ENCODE measurements at places on chromosomes 4 and X. TPM values are rescaled to one million over a fixed set of nuclear protein-coding genes. Genes with fewer than 3 reads are reported as not detected.

CCDC120 gene
- total RNA-seq: 4.7 TPM

MTHFD2L gene
- total RNA-seq: 6.6 TPM

CABS1 gene
- not detected for total RNA-seq

ZFP92 gene
- total RNA-seq: not detected

C4orf36 gene
- not detected for total RNA-seq

GRSF1 gene
- total RNA-seq: 147 TPM

HPGDS gene
- 0.21 TPM for total RNA-seq

POU3F4 gene
- 0.37 TPM for total RNA-seq

CFAP47 gene
- total RNA-seq: 0.07 TPM

PLXNA3 gene
- 2.3 TPM for total RNA-seq

SAGE1 gene
- total RNA-seq: 0.03 TPM

All from H7 (cell line).